ENCODE measurements at places on chromosomes 6 and 20. TPM values are rescaled to one million over a fixed set of nuclear protein-coding genes. Genes with fewer than 3 reads are reported as not detected.
A peak's percentile ranks its signal among the peaks of the same experiment; 100 is the strongest.

DNA sequence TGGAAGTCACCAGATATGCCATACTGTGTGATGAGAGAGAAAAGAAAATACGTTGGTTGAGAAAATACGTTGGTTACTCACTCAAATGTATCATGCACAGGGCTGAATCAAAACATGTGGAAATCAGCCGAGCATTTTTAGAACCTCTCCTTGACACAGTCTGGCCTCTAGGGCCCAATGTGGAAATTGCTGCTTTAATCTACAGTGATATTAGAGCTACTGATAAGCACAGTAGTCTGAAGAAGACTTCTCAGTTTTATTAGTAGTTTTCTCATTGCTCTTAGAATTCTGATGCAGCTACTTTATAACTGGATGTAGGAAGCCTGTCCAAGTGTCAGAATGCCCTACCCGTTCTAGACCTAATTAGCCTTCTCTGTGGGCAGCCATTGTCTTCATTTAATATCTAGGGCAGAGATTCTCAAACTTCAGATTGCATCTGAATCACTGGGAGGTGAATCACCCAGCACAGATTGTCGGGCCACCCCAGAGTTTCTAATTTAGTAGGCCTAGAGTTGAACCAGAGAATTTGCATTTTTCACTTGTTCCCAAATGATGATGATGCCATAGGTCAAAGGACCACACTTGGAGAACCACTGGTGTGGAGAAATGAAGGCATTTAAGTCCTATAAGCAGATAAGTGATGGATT is 229.1 kb downstream of the PLCB1 start:
- no peaks in the 10 kb centered on the region for H3K36me3 ChIP-seq
- no peaks in the 10 kb centered on the region for H3K27me3 ChIP-seq
- DNase-seq: no peak
- no peak overlapping the region for H3K27ac ChIP-seq

- DNase-seq: peak; percentile 68
- no peak overlapping the region for H3K27ac ChIP-seq
- H3K36me3 ChIP-seq: no peaks in the 10 kb centered on the region
- H3K4me3 ChIP-seq: no peak overlapping the region
- peaks cover 6% of the 10 kb centered on the region for H3K4me1 ChIP-seq
- H3K27me3 ChIP-seq: no peaks in the 10 kb centered on the region
Measured at GRCh38 chr6:52286798-52287432, 2.4 kb upstream of the MCM3 start.

GRCh38 chr6:96972689-96973088 is 48.2 kb downstream of the KLHL32 start:
- no peak overlapping the region for H3K27ac ChIP-seq
- H3K4me3 ChIP-seq: no peak overlapping the region
- no peaks in the 10 kb centered on the region for H3K4me1 ChIP-seq
- no peak for DNase-seq

DNA sequence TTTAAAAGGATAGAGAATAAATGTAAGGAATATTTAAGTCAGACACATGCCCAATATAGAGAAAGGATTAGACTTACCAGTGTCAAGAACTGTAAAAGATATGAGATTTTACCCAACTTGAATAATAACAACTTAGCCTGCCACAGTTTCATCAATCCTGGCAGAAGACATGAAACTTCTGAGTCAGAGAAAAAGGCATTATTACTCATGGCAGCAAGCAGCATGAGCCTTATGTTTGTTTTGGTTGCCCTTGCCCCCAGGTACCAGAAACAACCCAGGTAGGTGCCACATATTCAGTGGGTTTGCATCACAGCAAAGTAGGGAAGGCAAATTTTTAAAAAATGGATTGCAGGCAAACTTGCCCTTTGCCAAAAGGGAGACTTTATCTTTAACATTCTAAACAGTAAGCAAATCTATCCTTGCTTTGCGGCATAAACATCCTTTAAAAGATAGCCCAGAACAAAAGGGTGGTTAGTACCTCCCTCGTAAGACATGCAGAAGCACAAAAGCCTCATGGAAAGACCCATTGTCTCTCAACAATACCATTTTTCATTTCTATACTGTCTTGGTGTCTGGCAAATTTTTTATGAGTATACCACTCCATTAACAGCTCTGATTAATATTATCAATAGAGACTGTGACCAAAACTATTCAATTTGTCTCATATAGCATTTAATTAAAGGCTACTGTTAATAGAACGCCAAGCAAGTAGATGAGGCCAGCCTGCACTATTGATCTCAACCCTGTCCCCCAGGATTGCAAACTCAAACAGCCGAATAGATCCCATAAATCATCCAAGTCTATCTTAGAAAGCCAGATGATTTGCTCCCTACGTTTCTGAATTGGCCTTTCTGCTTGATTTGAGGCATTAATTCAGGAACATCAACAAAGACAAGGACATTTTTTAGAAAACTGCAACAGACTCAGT is 185.1 kb downstream of the COL19A1 start:
- H3K4me3 ChIP-seq: no peak overlapping the region
- no peaks in the 10 kb centered on the region for H3K4me1 ChIP-seq
- no peak for DNase-seq
- H3K27me3 ChIP-seq: no peaks in the 10 kb centered on the region

DNA sequence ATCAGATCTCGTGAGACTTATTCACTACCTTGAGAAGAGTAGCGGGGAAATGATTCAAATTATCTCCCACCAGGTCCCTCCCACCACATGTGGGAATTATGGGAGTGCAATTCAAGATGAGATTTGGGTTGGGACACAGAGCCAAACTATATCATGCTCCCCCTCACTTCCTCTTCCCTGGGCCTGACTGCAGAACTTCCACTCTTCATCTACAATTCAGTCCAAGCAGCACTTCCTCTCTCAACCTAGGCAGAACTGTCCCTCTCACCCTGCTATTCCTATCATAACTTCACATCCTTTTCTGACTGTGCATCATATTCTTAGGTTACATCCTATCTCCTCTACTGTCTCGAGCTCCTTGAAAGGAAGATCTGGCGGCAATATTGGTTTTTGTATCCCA is 184.0 kb upstream of the HDDC2 start:
- H3K27ac ChIP-seq: no peak overlapping the region
- no peaks in the 10 kb centered on the region for H3K36me3 ChIP-seq
- no peaks in the 10 kb centered on the region for H3K27me3 ChIP-seq
- no peak overlapping the region for H3K4me3 ChIP-seq

OLIG3 gene
- not detected for polyA plus RNA-seq

UTRN gene
- 14.6 TPM for polyA plus RNA-seq

Data from liver (tissue), 10 donors.